ENCODE measurements at places on chromosomes 13 and 19.

GRCh38 chr13:27449936-27450828 is at the start of gene MTIF3:
TSS of gene MTIF3 (minus strand) at chr13:27450564. CDS start at chr13:27440448, 10,116 bp downstream.
- DNase-seq, result peak; percentile 91

- no peak for DNase-seq
Observed at GRCh38 chr13:27193496-27193895, 21.9 kb upstream of the USP12 start.

- no peak for DNase-seq
Observed at GRCh38 chr13:76795701-76796695, 90.2 kb downstream of the KCTD12 start.

GRCh38 chr13:67134417-67135129 is 95.6 kb downstream of the PCDH9 start:
- peak; percentile 46 for DNase-seq

DNA sequence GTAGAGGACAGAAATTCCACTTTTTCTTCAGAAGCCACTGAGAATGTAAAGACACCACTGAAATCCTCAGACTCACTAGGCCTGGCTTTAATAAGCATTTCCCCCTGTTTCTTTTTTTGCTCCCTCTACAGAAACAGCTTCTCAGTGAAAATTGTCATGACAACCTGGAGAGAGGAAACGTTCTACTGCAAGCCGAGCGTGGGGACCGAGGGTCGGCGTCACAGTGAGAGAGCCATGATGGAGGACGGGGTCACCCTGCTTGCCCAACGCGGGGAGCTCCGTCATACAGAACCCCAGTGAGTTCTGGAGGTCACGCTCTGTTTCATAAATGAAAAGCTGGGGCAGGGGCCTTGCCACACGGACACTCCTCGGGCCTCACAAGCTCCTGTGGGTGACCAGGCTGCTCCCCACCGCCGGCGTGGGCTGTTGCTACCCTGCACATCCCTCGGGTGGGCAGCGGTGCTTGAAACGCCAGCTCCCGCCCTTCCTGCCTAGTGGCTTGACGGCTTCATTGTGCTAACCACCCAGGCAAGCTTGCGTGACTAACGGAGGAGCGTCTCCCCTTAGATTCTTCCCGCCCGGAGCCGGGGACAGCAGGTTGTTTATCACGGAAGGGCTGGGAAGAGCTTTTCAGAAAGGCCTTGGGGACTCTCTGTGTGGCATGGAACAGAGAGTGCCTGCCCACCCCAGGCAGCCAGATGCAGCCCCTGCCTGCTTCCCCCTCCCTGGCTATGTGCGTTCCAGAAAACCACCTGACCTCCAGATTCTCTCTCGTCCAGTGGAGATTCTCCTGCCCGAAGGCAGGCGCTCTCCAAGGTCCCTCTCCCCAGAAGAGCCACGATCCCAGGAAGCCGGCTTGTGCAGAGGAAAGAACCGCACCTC is 153.6 kb downstream of the KATNAL1 start:
- DNase-seq, result no peak

- DNase-seq, result no peak
Observed at GRCh38 chr13:46715363-46715762, 81.6 kb downstream of the ESD start.

GRCh38 chr13:48234566-48235340 is 1.7 kb downstream of the ITM2B start:
- DNase-seq, result no peak

- DNase-seq, result peak; percentile 4
Observed at GRCh38 chr13:42049454-42049813, 986 bp downstream of the DGKH start.

DNA sequence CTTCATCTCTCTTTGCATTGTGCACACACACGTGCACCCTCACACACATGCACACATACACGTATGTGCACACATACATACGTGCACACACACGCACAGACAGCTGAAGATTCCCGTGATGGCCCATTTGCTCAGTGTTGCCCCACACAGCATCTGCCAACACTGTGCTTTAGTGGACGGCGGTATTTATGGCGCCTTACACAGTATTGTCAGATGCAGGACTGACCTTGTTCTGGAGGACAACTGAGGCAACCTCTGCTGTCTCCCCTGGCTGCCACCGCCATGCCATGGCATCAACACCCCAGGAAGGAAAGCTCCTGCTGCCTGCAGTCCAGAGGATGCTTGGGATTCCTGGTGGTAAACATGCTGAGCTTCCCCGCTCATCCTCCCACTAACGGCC is 316.4 kb downstream of the TEX29 start:
- no peak for DNase-seq

- DNase-seq, result no peak
Observed at GRCh38 chr13:99331881-99332293, 24.7 kb upstream of the GPR183 start.

DNA sequence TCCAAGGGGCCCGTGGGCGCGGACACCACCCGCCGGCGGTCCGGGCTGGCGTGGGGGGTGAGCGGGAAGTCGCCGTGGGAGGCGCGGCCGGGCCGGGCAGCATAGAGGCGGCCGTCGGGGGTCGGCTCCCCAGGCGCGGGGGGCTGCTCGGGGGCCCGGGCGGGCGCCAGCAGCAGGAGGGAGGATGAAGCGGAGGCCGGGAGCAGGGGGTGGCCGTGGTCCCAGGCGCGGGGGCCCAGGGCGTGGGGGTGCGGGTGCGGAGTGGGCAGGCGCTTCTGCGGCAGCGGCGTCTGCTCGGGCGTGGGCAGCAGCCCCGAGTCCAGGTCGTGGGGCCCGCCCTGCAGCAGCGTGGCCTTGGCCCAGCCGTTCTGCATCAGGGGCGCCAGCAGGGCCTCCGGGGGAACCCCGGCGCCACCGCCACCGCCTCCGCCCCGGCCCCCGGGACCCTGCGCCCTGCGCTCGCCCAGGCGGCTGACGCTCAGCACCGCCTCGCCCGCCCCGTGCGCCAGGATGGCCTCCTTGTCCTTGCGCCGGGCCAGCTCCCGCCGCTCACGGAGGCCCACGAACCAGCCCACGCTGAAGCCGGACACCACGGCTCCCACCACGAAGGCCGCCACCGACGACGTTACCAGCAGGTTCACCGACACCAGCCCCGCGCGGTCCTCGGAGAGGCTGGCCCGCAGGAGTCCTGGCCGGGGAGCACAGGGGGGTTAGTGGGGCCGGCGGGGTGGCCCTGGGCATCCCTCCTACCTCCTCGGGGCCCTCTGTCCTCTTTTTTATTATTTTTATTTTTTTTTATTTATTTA is 4.2 kb upstream of the LRG1 start:
- DNase-seq, result no peak

- DNase-seq, result no peak
Observed at GRCh38 chr13:109575821-109576220, 210.6 kb downstream of the IRS2 start.

DNA sequence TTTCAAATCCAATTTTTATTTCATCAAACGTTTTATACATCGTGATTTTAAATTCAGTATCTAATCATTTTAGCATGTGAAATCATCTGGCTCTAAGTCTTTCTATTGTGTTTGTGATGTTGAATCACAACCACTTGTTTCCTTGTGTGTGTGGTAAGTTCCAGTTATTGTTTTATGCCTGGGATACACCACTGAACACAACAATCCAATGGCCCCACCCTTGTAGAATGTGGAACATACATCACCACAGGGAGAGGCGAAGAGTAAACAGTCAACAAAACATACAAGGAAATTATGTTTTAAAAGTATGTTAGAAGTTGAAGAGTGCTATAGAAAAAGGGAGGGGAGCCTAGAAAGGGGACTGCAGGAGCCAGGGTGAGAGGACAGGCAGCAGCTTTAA is 100.5 kb downstream of the EPSTI1 start:
- no peak for DNase-seq

DNA sequence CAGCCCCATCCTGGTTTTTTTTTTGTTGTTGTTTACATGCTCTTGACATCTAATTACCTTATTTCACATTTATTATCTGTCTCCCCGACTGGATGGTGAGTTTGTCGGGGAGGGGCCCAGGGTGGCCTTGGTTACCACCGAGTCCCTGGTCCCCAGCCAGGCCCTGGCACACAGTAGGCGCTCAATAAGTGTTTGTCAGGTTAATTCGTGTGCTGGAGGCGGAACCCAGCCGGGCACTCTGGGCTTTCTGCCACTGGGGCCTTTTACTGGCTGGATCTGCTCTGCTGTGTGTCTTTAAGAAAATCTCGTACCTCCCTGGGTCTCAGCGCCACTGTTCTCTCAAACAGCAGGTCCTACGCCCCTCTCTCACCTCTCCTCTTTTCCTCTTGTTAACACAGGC is 4.6 kb downstream of the NRTN start:
- no peak for DNase-seq

DNA sequence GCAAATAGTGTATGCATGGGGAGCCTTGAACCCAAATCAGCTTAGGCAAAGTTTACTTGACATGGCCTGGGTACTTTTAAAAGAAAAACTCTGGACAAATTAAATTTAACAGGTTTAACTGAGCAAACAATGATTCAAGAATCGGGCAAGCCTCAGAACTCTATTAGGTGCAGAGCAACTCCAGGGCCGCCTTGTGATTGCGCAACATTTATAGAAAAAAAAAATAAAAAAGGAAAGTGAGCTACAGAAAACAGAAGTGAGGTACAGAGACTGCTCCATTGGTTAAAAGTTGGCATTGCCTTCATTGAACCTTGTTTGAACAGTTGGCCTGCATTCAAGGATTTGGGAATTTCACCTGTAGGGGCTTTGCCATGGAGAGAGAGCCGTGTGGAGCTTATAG is 421.0 kb upstream of the TSHZ3 start:
- no peak for DNase-seq

- DNase-seq, result no peak
Observed at GRCh38 chr19:11111771-11112144, 22.5 kb downstream of the LDLR start.

- DNase-seq, result no peak
Observed at GRCh38 chr13:52020191-52020590, 4.3 kb upstream of the UTP14C start.

- DNase-seq, result no peak
Observed at GRCh38 chr19:10009714-10010224, 535 bp downstream of the COL5A3 start.

- DNase-seq, result no peak
Observed at GRCh38 chr13:43245374-43245964, 222.1 kb downstream of the DNAJC15 start.

DNA sequence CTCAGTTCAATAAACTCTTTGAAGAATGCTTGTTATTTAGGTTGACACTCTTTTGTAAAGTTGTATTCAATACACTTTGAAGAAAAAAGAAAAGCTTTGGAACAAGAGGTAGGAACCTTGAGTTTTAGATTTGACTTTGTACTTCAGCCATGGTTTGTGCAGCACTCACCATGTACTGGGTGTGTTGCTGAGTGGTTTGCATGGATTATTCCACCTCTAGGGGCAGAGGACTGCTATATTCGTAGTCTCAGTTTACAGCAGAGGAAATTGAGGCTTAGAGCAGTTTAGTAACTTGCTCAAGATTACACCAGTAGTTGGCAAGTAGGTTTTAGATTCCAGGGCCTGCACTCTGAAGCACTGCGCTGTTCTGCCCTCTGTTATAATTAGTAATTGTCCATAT is 68.8 kb downstream of the DNAJC3 start:
- no peak for DNase-seq

GRCh38 chr19:3671680-3672574 is 28.3 kb downstream of the PIP5K1C start:
- DNase-seq, result no peak

DNA sequence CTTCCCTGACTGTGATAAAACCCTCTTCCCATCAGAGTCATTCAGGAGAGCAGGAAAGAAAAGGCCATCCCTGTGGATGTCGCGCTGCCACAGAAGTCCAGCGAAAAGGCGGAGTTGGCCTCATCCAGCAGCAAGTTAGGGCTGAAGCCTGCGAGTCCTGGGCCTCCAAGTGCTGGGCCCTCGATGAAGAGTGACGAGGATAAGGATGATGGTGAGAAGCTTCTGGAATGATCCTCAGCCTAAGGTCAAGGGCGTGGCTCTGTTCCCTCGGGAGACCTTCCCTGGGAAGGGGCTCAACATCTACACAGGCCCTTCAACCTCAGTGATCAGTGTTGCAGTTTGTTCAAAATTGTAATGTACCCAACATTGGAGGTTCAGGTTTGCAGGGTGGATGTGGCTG is 22.3 kb downstream of the TEX29 start:
- no peak for DNase-seq

DNA sequence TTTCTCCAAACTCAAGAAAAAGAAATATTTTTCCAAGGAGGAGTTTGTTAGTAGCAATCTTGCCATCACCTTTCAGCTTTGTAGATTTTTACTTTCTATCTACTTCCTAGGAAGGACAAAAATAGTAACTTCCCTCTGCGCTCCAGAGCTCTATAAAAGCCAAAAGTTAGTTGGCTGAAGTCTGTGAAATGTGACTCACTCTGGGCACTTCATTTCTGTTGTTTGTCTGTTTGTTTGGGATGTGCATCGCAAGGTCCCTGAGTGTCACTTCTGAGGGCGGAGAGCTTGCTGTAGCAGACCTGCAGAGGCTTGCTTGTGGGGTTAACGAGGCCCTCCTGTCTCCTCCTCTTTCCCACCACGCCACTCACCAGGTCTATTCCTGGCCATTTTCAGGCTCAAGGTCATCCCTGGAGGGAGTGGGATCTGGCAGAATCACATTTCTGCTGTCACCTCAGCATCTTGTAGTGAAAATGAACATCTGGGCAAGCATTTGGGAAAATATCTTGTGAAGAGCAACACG is 307.6 kb downstream of the GPC6 start:
- no peak for DNase-seq

GRCh38 chr19:4455719-4456475 is 1.7 kb downstream of the UBXN6 start:
- DNase-seq, result peak; percentile 75

- DNase-seq, result no peak
Observed at GRCh38 chr19:8517551-8518442, 3.8 kb upstream of the ZNF414 start.

GRCh38 chr13:81738364-81738763 is 1397.4 kb upstream of the SPRY2 start:
- DNase-seq, result no peak

DNA sequence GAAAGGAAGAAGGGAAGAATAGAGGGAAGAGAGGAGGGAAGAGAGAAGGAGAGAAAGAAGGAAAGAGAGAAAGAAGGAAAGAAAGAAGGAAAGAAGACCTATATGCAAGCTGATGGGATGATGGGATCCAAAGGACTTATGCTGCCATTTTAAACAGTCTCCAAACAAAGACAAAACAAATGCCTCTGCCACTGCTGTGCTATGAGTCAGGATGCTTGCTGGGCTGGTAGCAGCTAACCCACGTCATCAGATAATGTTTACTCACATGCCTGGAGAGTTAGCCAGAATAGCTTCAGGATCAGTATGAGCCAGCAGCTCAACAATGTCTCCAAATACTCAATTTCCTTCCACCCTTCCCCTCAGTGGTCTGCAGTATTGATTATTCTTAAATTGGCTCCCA is 12.0 kb upstream of the ZNF274 start:
- DNase-seq, result no peak

DNA sequence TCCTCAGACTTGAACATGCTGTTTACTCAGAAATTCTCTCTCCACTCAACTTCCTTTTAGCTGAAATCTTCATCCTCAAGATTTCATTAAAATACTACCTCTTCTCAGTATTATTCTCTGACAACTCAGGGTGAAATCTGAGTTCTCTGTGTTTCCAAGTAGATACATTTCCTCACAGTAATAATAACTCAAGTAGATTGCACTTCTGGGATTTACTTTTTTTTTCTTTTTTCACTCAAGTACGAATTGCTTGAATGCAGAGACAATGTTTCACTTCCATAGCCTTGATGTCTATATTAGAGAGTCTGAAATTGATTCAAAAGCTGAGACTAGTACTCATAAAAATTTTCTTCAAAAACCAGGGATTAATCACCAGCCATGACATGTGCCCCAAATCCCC is 166.4 kb downstream of the SLITRK5 start:
- DNase-seq, result no peak
